Naive B cell (primary cell): ENCODE measurements at places on chromosomes 2 and 18.

GRCh38 chr2:46095830-46096229 lies 201.4 kb upstream of the EPAS1 start:
- no peak for DNase-seq

GRCh38 chr2:241598487-241598886 lies 38.5 kb downstream of the THAP4 start:
- no peak for DNase-seq

GRCh38 chr18:48860269-48861180 lies 90.2 kb downstream of the SMAD7 start:
- no peak for DNase-seq

GRCh38 chr18:26159353-26159752 lies 25.7 kb downstream of the PSMA8 start:
- no peak for DNase-seq

DNA sequence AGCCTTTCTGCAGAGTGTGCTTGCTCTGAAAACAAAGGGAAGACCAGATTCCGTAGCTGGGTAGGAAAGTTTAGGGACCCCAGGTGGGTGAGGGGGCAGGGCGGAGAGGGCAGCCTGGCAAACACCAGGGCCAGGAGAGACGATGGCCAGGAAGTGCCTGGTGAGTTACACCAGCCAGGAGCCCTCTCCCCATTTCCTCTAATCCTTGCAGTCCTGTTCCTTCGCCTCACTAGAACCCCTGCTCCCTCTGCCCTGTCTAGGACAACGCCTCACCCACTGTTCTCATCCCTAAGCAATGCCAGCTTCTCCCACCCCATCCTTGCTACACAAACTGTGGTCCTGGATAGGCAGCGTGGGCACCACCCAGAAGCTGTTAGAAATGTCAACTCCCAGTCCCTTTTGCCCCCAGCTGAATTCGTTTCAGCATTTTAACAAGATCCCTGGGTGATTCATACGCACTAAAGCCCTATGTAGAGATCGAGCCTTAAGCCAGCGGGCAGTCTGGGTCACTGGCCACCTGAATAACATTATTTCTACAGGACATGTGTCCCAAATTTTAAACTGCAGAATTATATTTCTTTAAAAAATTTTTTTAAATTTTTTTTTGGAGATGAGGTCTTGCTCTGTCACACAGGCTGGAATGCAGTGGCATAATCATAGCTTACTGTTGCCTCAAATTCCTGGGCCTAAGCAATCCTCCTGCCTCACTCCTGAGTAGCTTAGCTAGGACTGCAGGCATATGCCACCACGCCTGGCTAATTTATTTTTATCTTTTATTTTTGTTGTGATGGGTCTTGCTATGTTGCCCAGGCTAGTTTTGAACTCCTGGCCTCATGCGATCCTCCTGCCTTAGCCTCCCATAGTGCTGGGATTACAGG lies 10.9 kb downstream of the WIPF1 start:
- no peak for DNase-seq

- no peak for DNase-seq
Measured at GRCh38 chr18:32280911-32281310, 91.1 kb downstream of the MEP1B start.

- peak; percentile 86 for DNase-seq
Measured at GRCh38 chr2:234308813-234309195, 188.1 kb downstream of the ARL4C start.

DNA sequence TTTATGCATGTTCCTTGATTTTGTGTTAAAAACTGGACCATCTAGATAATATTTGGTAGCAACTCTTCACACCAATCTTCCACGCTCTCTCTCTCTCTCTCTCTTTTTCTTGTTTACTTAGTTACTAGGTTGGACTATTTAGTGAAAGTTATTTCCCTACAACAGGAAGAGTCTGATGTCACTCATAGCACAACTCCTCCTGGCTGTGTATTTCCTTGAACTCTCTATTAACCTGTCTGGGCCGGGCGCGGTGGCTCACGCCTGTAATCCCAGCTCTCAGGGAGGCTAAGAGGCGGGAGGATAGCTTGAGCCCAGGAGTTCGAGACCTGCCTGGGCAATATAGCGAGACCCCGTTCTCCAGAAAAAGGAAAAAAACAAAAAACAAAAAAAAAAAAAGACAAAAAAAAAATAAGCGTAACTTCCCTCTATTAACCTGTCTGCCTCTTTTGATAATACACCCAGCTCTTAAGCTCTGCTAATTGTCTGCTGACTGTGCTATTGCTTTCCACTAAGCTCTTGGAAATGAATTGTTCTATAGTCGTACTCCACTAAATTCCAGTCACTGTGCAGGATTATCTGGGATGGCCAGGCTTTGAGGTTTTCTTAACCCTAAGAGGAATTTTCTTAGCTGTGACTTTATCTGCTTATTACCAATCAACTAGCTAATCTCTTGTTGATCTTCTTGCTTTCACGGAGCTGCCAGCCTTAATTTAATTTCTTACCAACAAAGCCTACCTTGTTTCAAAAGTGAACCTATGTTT lies 18.1 kb upstream of the CDH19 start:
- no peak for DNase-seq

DNA sequence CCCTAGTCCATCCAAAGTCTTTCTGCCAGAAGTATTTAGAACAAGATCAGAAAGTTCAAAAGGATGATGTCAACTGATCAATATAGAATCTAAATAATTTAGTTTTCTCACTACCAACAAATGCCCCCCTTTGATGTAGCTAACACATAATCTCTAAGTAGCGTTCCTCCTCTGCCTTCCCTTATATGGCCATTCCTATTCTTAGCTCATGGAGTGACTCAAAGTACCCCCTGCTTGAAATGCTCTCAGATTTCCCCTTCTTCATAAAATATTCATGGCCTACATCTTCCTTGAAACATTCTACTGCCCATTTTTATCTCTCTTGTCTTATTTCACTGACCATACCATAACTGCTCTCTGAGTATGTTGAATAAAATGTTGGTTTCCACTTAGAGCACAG lies 151.5 kb downstream of the UPP2 start:
- DNase-seq = no peak

- DNase-seq = no peak
Measured at GRCh38 chr2:123864416-123864815, 160.7 kb upstream of the CNTNAP5 start.

DNA sequence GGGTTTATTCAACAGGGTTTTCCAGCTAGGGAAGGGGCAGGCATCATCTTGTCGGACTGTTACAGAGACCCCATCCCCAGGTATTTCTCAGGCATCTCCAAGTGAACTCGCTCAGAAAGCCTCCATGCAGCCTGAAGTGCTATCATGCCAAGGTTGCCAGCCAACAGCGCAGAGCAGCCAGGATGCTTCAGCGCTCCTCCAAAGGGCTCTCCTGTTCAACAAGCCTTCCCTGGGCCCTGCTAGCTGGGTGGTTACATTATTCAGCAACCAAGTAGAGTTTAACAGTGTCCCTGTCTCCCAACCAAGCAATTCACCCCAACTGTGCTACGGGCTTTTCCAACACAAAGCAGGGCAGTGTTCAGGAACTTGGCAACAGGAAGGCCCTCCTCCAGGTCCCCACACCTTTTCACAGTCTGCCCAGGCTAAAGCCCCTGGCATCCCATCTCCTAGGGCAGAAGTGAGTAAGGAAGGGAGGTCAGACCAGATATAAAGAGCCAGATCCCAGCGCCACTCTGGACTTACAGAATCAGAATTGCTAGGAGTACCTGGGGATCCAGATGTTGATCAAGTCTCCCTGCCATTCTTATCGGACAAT lies 52.9 kb downstream of the ZBTB7C start:
- DNase-seq = no peak

GRCh38 chr2:105398336-105399206 lies at the start of gene FHL2:
Gene FHL2, minus strand, starts transcription at chr2:105399051. Its CDS starts 12,535 bp downstream, at chr2:105386516.
- DNase-seq = peak; percentile 54

DNA sequence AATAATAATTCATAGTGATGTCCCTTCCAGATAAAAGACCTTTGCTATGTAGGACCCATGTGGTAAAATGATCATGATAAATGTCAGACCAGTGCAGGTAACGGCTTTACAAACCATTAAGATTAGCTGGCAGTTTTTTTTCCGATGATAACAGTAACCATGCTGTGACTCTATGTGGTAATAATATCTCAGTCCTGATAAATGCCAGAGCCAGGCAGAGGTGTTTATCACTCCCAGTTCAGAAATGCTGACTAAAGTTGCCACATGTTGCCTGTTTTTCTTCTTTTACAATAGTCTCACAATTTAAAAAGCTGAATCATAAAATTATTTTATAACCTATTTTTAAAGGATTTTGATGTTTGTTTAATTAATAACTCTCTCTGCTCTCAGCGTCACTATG lies 565.1 kb downstream of the ARHGAP15 start:
- no peak for DNase-seq

DNA sequence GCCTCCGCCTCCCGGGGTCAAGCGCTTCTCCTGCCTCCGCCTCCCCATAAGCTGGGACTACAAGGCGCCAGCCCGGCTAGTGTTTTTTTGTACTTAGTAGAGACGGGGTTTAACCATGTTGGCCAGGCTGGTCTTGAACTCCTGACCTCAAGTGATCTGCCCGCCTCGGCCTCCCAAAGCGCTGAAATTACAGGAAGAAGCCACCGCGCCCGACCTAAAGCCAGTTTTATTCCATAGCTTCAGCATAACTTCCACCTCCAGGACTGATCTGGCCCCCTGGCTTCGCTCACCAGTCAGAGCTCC lies 783 bp upstream of the TXNL4A start:
- DNase-seq = no peak

- DNase-seq = no peak
Measured at GRCh38 chr2:70011335-70011734, 49.9 kb upstream of the ASPRV1 start.

GRCh38 chr2:139622691-139623090 lies 842.5 kb upstream of the NXPH2 start:
- no peak for DNase-seq
